Ecto neural progenitor cell (in vitro differentiated cells): ENCODE measurements at places on chromosomes 5 and 9.

GRCh38 chr9:32854271-32854670 is 70.9 kb downstream of the TMEM215 start:
- DNase-seq: no peak

DNA sequence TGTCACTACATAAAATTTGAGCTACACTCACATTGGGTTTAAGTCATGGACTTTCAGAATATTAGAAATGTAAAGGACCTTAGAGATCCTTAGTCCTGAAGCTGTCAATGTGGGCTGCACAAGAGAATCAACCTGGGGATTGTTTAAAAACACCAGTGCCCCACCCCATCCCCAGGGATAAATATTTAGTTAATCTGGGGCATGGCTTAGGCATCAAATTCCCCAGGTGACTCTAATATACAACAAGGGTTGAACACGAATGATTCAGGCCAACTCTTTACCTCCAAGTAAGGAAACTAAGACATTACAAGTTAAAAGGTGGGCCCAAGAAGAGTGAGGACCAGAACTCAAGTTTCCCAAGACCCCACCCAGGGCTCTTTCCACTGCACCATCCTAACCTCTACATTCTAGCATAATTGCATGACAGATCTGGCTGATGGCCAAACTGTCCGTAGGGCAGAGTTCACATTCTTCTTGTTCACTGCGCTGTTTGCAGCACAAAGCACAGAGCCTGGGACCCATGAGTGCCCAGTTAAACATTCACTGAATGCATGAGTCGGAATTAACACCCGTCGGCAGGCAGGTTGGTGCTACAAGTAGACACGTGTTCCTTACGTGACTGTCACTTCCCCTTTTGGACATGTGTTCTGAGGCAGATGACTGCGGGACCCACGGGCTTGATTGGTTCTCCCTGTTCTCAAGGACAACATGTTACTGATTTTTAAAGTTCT is 25.2 kb downstream of the CYFIP2 start:
- no peak for DNase-seq

DNA sequence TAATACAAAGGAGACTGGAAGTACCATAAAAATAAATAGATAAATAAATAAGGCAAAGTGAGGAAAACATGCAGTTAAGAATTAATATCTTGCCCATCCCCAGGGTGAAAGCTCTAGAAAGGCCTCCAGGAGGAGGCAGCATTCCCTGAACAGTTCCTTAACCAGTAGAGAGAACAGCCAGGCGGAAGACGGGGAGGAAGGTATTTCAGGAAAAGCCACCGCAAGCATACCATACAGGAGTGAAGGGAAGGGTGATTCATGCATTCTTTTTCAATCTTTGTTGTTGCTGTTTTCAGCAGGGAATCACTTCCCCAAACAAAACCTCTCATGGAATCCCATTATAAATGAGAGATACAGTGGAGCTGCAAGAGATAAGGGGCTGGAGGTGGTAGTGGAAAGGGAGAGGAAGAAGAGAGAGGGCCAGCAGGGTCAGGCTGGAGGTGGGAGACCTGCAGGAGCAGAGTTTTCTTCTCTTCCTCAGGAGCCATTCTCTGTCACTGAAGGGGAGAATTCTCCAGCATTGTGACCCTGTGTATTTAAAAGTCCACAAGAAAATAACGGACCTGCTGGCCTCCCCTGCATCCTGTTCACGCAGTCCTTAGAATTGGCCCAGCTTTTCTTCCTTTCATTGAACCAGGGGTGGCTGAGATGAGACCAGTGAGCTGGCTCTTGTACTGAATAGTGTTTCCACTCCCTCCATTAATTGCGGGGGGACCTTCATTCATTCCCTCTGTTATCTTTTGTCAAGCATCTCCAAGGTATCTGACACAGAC is 255.9 kb downstream of the FAM114A2 start:
- DNase-seq: no peak

- DNase-seq: no peak
These were observed 101.7 kb upstream of the SPATA31D4 start for GRCh38 chr9:81826517-81826906.

DNA sequence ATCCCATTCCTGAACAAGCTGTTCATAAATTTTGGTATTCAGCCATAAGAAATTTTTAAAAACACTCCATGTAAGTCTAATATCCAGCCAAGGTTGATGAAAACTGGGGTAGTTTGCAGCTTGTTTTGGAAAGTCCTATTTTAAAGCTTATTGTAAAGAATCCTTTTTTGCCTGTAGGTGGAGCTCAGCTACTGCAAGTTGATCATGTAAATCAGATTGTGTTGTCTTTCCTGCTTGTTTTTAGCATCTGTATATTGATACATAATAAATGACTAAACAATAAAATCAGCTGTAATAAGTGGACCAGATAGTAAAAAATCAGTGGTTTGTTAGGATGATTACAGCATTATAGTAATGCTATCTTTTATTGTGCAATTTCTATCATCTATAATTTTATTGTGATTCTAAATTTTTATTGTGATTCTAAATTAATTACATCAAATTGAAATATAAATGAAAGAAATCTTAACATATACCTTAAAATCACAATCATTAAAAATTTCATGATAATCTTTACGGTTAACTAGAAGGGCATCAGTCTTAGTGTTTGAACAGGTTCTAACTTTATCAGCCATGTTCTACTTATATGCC is 42.4 kb downstream of the CWC27 start:
- no peak for DNase-seq

GRCh38 chr5:109167586-109167985 is 242.2 kb downstream of the PJA2 start:
- DNase-seq: no peak

GRCh38 chr5:149679876-149680809 is 50.0 kb upstream of the PPARGC1B start:
- DNase-seq: no peak

DNA sequence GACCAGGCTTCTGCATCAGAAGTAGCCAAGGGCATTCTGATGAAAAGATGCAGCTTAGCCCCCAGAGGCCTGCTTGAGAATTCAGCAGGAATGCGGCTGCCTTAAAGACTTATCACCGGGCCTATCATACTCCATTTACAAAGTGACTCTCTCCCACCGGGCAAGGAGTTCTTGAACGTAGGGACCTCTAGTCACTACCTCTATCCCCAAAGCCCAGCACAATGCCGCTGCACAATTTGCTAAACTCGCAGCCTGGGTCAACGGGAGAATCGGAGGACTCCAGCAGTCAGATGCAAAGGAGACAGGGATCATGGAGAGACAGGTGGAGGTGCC is 661 bp downstream of the PDCL start:
- no peak for DNase-seq

DNA sequence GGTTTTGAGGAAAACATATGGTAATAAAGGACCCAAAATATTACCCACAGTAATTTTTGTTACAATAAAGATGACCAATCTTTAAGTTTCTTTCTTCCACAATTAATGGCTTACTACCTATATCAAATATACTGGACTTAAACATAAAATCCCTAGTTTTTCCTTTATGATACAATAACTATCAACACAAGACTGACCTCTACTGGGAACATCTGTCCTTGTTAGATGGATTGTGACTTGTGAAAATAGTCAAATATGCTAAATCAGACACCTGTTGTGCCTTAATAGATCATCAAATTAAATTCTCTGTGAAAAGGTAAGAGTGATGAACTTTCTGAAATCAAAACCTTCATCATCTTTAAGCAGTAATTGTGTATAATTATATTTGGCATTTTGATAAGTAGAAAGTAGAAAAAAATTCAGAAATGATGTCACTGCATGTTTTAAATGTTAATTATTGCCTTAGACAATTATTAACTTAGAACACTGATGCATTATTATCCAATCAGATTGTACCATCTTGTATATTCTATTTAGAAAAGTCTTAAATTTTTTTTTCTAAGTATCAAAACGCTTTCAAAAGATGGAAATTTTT is 113.6 kb downstream of the DEPDC1B start:
- no peak for DNase-seq
